G401 (cell line): ENCODE measurements at places on chromosomes 3 and 15. TPM values are rescaled to one million over a fixed set of nuclear protein-coding genes. Genes with fewer than 3 reads are reported as not detected.

Gene UCN2
- not detected in 2 replicates for total RNA-seq

Gene LARP6
- 84.9 and 97.7 TPM in 2 replicates for total RNA-seq

Gene CTDSPL
- 47.4 and 77.9 TPM in 2 replicates for total RNA-seq

Gene WDR93
- total RNA-seq = 0.25 and 0.64 TPM in 2 replicates

DNA sequence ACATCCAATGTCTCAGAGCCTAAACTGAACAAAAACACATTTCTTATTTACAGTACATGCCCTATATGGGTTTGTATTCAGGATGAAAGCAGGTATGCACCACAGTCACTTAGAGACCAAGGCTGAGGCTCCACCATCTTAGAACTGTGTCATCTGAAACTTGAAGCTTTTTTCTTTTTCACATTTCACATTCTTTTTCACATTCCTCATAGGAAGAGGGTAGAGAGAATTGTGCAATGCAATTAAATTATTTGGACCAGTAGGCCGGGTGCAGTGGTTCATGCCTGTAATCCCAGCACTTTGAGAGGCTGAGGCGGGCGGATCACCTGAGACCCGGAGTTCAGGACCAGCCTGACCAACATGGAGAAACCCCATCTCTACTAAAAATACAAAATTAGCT is 591.0 kb downstream of the MECOM start:
- no peak for DNase-seq

DNA sequence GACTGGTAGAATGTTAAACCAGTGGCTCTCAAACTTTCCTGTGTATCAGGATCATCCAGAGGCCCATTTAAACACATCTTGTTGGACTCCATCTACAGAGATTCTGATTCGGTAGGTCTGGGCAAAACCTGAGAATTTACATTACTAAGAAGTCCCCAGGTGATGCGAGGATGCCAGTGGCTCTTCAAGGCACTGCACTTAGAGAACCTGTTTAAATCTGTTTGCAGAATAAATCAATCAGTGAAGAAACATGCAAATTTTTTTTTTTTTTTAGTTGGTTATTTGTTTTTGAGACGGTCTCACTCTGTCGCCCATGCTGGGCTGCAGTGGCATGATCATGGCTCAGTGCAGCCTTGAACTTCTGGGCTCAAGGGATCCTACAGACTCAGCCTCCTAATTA is 117.7 kb upstream of the WNT5A start:
- no peak for DNase-seq

GRCh38 chr3:141335531-141336061 is 32.7 kb upstream of the ZBTB38 start:
- DNase-seq = no peak

DNA sequence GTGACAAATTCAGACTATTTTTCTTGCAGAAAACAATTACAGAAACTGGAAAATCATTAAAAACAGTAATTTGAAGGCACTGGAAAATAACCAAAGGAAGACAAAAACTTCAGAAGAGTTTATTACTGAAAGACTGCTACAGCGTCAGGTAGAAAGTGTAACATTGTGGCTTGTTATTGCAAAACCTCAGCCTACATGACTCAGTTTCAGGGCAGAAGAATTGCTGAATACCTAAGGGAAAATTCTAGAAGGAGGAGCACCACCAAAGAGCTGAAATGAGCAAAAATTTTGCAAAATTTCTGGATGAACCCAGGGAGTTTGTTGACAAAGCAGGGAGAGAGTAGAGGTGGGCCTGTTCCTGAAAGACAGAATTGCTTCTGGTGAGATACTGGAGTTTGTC is 219.6 kb downstream of the C3orf38 start:
- no peak for DNase-seq

- DNase-seq = no peak
Observed at GRCh38 chr3:15300323-15301078, 31.9 kb downstream of the SH3BP5 start.

DNA sequence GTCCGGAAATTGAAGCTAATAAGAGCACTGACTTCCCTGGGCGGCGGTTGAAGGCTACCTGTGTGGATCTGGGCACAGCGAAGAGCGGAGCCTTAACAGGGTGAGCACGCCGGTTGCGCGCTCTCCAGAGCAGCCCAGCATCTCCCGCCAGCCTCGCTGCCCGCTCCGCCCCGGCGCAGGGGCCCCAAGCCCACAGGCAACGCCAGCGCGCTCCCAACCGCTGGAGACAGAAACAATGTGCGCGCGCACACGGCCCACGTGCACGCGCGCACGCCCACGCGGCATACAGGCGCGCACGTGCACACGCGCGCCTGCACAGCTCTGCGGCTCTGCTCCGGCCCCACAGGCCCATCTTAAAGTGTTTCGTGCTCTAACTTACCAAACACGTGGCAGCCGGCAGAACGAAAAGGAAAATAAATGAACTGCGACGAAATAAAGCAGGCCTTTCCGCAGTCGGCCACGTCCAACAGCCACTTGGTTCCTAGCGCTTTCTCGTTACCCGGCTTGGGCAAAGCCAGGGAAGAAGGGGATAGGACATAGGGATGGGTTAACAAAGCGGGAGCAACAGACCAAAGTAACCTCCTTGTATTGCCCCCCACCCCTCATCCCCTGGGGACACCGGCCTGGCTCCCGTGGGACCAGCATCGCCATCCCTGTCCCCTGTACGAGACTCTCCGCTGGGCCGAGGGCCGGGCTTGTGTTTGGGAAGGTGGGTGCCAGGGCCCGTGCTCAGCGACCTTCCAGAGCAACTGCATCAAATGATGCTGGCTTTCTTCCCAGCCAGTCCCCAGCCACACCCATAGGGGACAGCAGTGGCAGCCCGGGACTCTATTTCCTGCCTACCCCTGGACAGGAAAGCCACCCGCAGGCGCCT is 203.7 kb downstream of the ABHD5 start:
- DNase-seq = peak; percentile 74

DNA sequence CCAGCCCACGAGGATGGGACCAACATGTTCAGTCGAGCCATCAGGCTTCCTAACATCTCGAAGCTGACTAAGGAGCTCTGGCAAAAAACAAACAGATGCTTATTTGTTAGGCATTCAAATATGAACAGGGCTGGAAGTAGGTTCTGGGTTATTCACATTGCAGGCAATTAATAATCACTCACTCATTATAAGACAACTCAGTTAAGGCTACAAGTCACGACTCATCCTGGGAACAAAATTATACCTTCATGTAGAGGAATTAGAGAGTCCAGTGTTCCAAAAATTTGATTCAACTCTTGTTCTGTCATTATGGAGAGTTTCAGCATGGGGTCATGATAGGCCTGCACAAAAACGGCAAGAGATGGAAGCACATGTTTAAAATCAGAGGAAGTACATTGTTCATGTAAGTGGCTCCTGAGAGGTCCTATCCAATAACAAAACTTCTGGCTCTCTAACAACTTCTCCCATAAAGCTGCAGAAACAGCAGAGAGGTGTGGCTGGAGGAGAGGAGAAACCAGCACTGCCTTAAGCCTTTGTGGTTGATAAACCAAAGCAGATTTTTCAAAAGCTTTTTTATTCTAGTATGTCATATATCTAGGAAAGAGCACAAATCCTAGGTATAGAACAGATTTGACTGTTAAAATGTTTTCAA is 50.6 kb downstream of the ARHGEF3 start:
- DNase-seq = no peak

DNA sequence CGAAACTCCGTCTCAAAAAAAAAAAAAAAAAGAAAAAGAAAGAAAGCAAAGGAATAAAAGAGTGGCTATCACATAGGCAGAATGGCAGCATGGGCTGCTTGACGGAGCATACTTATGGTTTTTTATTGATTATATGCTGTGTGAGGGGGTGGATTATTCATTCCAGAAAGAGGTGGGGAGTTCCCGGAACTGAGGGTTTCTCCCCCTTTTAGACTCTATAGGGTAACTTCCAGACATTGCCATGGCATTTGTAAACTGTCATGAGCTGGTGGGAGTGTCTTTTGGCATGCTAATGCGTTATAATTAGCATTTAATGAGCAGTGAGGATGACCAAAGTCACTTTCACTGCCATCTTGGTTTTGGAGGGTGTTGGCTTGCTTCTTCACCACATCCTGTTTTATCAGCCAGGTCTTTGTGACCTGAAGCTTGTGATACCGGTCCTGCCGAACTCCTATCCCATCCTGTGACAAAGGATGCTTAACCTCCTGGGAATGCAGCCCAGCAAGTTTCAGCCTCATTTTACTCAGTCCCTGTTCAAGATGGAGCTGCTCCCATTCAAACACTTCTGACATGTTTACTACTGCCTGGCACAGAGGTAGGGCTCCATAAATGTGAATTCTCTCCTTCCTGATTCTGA is 15.8 kb upstream of the ABHD17C start:
- DNase-seq = no peak

DNA sequence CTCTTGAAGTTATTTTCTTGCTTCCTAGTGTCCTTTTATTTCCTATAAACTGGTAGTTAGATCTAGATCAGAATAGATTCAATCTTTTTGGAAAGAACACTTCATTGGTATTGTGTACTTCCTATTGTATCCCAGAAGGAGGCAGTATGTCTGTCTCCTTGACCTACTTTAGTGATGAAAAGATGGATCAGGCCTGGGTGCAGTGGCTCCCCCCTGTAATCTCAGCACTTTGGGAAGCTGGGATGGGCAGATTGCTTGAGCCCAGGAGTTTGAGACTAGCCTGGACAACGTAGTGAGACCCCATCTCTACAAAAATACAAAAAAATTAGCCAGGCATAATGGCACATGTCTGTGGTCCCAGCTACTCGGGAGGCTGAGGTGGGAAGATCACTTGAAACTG is 12.0 kb downstream of the BSN start:
- DNase-seq = no peak

DNA sequence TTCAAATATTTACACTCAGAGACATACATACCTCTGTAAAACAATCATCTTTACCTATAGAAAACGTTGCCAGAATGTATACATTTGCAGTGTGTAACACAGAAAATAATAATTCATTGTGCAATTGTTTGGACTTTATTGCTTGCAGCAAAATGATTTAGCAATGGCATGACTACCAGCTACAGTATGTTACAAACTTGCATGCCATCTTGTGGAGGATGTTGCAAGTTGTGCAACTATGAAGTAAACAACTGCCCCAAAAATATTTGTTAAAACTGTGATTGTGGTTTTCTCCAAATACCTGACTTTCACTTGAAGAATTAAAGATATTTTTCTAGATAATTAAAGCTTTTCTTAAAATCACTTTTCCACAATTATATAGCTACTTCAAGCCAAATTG is 27.1 kb upstream of the C3orf49 start:
- DNase-seq = peak; percentile 38

GRCh38 chr3:100662113-100662823 is 47.0 kb upstream of the TFG start:
- DNase-seq = no peak

DNA sequence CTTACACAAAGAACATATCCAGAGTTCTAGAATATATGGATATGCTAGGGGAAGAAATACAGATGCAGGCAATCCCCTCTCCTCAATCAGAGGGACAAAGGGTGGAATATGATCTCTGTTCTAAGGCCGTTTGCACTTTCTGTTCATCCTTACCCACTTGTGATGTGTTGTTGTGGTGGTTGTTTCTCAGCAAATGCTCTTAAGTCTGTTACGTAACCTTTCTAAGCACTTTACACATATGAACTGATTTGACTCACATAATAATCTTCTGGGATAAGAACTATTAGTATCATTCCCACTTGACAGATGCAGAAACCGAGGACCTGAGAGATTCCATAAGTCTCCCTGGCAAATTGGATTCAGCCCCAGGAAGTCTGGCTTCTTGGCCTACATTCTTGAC is 40.5 kb downstream of the NGRN start:
- DNase-seq = no peak

- DNase-seq = peak; percentile 97
Observed at GRCh38 chr15:68795298-68795848, 25.3 kb downstream of the ANP32A start.

DNA sequence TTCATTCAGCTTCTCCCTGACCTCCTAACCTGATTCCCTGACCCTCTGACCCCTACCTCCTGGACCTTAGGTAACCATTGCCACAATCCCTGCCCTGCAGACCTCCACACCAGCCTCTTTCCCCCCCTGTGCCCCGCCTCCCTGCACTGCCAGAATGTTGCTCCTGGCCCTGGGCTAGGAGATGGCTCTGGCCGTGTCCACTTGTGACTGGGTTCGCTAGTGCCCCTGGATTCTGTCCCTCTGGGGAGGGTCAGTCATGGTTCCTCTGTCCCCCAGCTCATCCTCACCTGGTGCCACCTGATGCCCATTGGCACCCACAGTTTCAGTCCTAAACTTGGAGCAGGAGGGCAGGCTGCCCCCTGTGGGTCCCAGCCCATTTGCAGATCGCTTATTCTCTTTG is 56.2 kb upstream of the PRR23E start:
- no peak for DNase-seq

DNA sequence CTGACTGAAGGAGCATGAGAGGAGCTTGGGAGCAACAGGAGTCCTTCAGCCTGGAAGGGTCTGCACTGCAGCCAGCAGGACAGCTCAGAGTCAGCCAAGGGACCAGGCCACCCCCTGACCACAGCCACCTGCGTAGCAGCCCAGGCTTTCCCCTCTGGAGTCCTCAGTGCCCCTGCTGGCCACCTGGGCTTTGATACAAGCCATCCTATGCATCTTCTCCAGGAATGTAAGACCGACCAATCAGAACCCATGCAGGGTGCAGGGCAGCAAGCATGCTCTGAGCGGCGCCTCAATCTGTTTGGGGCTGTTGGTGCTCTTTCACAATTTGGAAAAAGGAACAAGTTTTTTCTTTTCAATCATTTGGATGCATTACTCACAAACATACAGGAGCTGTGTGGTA is 52.0 kb downstream of the DZIP1L start:
- no peak for DNase-seq

GRCh38 chr3:65992106-65992505 is 46.6 kb downstream of the MAGI1 start:
- no peak for DNase-seq

GRCh38 chr15:38254051-38254883 is 1.6 kb downstream of the SPRED1 start:
- DNase-seq = peak; percentile 91

DNA sequence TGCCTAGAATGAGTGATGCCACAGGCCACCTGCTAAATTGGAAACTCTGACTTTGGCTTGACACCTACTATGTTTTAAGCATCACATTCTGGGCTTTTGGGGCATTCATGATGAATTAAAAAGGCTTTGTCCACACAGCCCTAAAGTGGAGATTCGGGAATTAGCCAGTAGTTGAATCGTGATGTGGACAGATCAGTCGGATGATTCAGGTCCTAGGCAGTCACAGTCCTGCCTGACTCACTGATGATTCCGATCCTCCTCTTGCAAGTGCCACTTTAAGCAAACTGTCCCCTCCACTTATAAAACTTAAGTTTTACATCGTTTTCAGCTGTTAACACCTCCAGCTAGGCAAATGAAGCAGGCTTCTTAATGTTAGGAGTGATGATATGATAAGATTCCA is 75.3 kb downstream of the SYNPR start:
- DNase-seq = no peak

GRCh38 chr3:5297895-5298294 is 110.4 kb downstream of the EDEM1 start:
- DNase-seq = no peak

GRCh38 chr3:128517648-128518047 is 24.6 kb upstream of the GATA2 start:
- no peak for DNase-seq

GRCh38 chr15:68589783-68590710 is 11.3 kb downstream of the CORO2B start:
- DNase-seq = peak; percentile 45
